Stimulated activated CD4-positive, alpha-beta T cell treated with anti-CD3 and anti-CD28 coated beads, Interleukin-4, amount 100 ng/mL, for 24 hours (primary cell): ENCODE measurements at places on chromosomes 7 and 10.

GRCh38 chr10:48390933-48391845 lies 84.7 kb downstream of the MAPK8 start:
- DNase-seq: no peak

DNA sequence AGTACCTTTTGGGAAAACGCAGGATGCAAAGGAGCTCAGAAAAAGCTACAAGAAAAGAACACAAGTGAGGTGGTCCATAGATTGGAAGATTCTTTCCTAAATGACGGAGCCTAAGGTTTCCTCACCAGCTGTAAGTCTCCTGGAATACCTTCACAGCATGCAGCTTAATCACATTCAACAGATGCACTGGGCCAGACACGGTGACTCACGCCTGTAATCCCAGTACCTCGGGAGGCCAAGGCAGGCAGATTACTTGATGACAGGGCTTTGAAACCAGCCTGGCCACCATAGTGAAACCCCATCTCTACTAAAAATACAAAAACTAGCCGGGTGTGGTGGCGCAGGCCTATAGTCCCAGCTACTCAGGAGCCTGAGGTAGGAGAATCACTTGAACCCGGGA lies 228.7 kb downstream of the FRMD4A start:
- DNase-seq: no peak

GRCh38 chr7:125247514-125248098 lies 318.0 kb upstream of the POT1 start:
- no peak for DNase-seq

GRCh38 chr10:30542895-30543288 lies 86.7 kb downstream of the LYZL2 start:
- DNase-seq: no peak

DNA sequence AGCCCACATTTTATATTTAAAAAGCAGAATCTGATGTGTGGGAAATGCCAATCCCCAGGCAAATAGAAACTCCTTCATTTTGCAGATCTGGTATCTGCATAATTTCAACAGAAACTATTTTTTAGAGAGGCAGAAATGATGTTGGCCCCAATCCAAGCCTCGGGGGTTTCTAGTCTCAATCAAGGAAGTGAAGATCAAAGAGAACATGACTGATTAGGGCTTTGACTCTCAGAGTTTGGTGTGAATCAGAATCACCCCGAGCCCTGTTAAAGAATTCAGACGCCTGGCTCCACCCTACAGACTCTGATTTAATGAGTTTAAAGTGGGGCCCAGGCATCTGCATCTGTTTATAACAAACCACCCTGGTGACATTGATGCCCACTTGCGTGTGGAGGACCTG lies 36.7 kb upstream of the UBE2H start:
- DNase-seq: peak; percentile 65

DNA sequence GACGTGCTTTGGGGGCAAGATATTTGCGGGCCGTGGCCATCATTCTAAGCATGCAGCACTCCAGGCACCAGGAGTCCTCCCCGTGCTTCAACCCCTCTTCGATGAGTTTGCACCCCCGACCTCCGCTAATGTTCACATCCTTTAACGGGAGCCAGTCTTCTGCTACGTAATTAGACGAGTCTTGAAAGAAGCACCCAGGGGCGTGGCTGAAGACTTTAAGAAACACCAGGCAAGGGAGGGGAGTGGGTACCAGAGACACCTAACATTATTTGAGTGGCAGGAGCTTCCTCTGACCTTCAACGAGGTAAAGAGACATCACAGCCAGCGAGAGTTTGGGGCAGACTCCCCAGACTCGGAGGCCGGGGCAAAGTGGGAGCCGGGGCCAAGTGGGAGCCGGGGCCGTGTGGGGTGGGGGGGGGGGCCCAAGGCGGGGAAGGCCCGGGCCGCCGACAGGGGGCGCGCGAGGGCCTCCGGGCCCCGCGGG lies 31.1 kb upstream of the TOMM7 start:
- peak; percentile 65 for DNase-seq

- no peak for DNase-seq
Observed at GRCh38 chr10:51718804-51719291, 19.5 kb upstream of the CSTF2T start.

GRCh38 chr10:71978988-71979691 lies 14.9 kb downstream of the CHST3 start:
- no peak for DNase-seq

- no peak for DNase-seq
Observed at GRCh38 chr10:94010886-94011285, 17.2 kb downstream of the PLCE1 start.

GRCh38 chr10:129538236-129538635 lies 71.2 kb downstream of the MGMT start:
- DNase-seq: no peak

DNA sequence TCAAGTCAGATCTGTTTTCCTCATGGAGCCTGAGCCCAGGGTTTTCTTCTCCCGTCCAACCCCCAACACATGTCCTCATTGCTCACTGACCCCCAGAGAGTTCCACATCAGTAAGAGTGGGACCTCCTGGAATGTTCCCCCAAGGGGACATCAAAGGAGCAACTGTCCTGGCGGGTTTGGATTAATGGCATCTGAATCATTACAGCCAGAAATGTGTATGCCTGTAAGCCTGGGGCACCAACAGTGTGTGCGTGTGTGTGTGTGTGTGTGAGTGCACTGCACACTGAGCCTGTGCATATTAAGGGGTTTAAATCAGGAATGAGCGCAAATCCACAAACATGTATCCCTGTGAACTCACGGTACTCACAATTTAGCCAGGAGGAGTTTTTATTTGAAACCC lies 222.3 kb downstream of the PLXNA4 start:
- DNase-seq: no peak

- no peak for DNase-seq
Observed at GRCh38 chr10:123884351-123884906, 7.2 kb downstream of the CPXM2 start.

GRCh38 chr10:13585943-13586342 lies 822 bp upstream of the PRPF18 start:
- DNase-seq: no peak

DNA sequence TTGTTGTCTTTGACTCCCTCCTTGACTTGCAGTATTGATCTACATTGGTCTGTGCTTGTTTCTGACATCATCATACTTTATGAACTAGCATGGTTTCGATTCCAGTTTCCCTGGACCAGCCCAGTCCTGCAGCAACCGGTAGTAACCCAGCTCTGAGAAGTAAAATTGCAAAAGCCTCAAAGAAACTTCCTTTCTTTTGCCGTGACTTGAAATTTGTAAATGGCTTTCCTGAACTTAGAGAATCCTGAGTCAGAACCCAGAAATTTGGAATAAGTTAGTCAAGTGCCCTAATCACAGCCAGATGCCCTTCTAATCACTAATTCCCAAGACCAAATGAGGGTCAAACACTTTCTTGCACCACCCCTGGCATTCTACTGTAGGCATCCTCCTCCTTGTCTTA lies 15.0 kb downstream of the TAS2R60 start:
- no peak for DNase-seq

DNA sequence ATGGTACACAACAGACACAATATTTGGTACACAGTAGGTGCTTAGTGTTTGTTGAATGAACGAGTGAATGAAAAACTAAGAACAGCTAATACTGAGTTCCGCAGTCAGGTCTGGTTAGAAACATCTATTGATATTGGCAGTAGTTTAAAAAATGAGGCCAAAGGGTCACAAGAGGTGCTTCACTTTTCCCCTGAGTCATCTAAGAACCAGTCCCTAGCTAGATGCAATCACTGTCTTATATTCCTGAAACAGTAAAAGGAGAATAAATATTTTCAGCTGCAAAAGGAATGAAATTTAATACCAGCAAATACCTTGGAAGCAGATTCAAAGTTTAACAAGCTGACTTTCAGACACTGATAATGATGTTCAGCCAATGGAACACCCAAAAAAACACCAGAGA lies 54.5 kb downstream of the SCRN1 start:
- no peak for DNase-seq

DNA sequence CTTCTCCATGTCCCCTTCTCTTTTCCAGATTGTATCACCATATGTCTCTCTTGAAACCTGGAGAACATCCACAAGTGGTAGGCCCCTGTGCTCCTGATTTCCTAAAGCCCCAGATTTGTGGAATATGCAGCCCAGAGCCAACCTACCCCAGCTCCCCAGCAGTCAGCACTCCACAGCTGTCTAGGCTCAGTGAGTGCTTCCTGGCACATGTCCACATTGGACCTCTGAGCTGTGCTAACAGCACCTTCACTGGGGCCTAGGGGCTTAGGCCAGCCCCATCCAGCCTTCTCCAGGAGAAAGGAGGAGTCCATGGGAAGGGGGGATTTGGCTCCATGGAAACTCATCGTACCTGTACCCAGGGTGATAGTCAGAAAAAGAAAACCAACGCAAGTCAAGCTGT lies 192.7 kb downstream of the FGFR2 start:
- no peak for DNase-seq

DNA sequence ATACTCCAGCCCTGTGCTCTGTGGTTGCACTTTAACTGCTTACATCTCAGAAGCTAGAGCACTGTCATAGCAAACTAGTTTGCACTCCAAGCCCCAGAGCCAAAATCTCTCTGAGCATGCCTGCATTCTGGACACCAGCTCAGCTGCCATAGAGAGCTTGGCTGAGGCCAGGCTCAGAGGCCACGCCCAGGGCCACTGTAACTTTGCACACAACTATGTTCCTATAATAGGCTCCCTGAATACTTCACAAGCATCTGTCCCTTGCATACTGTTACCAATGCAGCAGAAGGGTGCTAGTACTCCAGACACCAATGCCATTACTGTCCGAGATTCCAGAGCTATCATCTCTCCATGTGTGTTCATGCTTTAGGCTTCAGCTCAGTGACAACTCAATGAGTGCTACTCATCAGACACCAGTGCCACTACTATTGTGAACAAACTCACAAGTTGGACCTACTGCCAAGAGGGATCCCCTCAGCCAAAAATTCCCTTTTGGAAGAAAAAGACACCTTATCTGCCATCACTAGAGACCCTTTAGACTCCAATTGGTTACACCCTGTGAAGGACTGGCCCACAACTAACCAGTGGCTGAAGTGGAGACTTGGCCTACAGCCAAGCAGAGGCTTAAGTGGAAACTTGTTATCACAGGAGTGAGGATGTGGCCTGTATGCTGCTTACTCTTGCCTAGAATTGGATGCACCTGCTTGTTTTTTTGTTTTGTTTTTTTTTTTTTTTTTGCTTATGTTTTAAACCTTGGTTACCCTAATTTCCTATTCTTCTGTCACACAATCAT lies 211.6 kb upstream of the MAGI2 start:
- DNase-seq: no peak

GRCh38 chr7:134792968-134793367 lies 13.5 kb downstream of the CALD1 start:
- no peak for DNase-seq

DNA sequence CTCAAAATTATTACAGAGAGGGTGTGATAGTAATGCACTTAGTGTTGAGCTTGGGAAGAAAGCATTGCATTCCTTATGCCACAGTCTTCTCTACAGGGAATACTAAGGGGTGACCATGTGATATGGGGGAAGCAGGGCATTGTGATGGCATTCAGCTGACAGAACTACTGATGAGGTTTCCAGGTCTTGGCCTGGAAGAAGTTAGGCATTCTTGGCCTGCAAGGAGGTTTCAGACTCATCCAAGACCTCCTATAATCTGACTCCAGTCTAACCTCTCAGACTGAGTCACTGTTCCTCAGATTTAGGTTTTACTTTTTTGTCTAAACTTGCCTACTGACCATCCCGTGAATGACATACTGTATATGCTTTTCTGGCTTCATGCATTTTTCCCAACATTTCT lies 7.9 kb downstream of the STMP1 start:
- no peak for DNase-seq

DNA sequence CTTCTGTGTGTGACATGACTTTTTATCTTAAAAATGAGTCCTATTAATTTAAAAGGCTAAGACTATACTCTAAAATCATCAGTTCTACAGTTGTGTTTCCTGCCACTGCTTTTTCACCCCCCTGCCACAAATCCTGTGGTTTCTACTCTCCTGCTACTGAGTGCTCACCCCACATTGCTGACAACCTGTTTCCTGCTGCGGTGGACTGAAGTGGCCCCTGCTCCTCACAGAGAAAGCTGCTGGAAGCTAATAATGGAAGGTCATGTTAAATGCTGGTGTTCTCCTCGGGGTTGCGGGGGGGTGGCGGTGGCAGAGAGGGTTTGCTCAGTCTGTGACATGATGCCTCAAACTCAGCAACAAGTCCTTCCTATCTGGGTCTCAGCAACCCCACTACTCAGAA lies 113.2 kb upstream of the INHBA start:
- DNase-seq: no peak

DNA sequence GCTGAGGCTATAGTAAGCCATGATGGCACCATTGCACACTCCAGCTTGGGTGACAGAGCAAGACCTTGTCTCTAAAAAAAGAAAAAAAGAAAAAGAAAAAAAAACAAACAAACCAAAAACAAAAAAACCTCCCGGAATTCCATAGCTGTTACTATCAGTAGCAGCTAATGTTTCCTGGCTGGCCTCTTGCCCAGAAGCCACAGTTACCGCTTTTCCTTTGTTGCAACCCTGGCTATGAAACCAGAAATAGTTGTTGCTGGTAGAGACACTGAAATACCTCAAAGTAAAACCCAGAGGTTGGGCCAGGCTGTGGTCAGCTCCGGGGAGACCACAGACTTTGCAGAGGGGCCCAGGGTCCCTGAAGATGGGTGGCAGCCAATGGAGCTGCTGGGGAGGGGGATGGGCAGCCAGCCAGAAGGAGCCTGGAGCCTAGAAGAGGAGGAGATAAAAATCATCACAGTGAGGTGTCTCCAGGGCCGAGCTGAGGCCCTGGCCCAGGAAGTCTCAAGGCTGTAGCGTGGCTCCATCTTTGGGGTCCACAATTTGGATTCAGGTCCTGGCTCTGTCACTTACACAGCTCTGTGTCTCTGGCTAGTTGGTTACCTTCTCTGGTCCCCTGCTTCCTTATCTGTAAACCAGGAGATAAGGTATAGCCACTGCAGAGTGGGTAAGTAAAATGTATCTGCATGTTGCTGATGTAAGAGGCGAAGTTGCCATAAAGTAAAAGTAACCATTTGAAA lies 3.4 kb upstream of the CHST12 start:
- DNase-seq: no peak
